NCI-H446 (cell line): ENCODE measurements at places on chromosomes 7 and 10.

DNA sequence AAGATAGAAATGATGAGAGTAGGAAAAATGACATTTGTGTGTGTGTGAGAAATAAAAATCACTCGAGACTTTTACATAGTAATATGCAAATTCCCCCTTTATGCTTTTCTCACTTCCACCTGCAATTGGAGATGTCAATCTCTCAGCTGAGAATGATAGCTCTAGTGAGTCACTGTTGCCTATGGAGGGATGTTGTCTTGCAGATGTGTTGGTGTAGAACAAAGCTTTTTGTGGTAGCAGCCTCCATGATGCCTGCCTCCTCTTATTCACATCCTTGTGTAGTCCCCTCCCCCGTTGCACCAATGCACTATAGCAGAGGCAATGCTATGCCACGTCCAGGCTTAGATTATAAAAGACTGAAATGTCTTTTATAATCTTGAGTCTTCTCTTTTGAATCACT is 33.8 kb downstream of the SPAG6 start:
- DNase-seq = no peak

DNA sequence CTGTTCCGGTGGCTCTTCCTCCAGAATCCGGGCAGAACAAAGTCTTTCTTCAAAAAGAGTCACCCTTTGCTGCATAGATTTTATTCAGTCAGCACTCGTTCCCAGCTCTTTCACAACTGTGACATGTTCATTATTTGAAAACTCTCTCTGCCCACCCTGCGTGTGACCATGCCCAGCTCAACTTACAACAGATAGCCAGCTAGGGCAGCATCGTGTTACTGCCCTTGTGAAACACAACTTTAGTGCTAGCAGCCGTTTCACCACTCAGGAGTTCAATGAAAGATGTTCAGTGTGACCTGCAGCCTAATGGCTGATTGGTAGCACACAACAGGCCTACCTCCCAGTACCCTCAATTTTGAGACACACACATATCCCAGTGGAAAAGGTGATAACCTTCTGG is 57.9 kb downstream of the ZNF438 start:
- DNase-seq = no peak

- DNase-seq = no peak
These were observed 253.0 kb upstream of the GRB10 start for GRCh38 chr7:51035716-51036115.

- DNase-seq = peak; percentile 57
These were observed at the start of gene CAMK1D for GRCh38 chr10:12348870-12349628. TSS of gene CAMK1D (plus strand) at chr10:12349547.
